ENCODE measurements at places on chromosomes 11 and 22.

GRCh38 chr11:119730789-119731386, 1.9 kb upstream of the NECTIN1 start:
- no peak for DNase-seq

DNA sequence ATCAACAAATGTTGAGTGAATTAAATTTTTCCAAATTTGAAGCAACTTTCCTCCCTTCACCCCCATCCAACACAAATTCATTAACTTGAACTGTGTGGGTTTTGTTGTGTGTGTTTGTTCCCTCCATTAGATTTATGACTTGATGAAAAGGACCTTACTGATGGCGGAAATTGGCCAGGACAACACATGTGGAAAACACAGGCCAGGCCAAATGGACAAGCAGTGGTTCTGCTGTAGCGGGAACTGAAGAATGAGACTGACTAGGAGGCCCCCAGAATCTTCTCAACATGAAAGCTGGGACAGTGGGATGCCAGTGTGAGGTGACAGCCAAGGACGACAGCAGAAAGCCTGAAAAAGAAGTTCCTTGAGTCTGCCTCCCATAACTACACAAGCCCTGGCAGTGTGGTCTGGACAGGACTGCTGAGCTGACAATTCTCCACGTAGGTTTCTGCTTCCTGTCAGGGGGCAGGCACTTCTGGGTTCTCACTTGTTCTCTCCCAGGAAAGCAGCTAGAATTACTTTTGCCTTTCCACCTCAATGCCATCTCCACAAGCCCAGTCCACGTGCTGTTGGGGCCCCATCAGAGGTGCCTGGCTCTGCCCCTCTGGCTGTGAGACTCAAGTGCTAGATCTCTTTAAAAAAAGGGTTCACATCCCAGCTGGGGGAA, 94.3 kb downstream of the ETS1 start:
- no peak for DNase-seq

GRCh38 chr11:16985297-16985696, 28.9 kb downstream of the PLEKHA7 start:
- DNase-seq: no peak

- DNase-seq: peak; percentile 58
Measured at GRCh38 chr22:17943533-17944249, 80.7 kb downstream of the MICAL3 start.

DNA sequence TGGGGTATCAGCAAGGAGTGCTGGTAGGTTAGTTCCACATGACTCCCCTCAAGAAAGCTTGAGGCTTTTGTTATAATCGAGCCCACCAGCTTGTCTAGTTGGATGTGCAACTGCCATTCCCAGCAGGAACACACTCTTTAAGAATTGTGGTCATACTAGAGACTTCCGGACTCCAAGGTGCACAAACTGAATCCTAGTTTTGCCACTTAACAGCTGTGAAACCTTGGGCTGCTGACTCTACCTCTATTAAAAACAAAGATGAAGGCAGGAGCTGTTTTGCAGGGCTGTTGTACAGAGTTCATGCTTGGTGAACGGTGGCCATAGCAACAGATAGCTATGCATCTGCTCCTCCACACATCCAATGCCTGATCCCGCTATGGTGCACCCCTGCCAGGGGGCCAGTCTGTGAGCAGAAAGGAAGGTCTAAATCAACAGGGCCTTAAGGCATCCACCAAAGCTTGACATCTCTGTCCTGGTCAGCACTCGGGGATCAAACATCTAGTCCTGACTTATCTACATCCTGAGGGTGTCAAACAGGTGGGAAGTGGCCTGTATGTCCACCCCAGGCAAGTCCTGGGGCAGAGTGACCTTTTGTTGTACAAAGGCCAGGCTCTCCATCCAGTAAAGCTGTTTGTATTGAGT, 36.4 kb downstream of the DKK3 start:
- DNase-seq: no peak

DNA sequence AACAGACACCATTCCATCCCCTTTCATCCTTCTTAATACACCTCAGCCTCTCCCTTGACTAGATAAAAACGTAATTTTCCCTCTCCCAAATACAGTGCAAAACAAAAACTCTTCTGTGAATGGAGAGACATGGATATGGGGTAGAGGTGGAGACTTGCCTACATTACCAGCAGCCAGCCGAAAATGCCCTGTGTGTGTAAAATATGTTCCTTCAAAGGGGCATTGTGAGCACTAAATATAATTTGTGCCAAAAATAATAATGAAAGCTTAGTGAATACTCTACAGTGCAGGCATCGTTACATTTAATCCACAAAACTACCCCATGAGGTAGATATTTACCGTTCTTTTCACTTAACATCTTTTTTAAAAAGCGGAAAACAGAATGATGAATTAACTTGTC, 1.0 kb upstream of the TRIM44 start:
- no peak for DNase-seq

GRCh38 chr11:122154227-122154626, 38.2 kb upstream of the BLID start:
- DNase-seq: no peak

- DNase-seq: no peak
Measured at GRCh38 chr22:25741692-25742626, at the start of gene MYO18B. TSS of gene MYO18B (plus strand) at chr22:25742188. CDS start at chr22:25761093, 18,905 bp downstream.

- peak; percentile 91 for DNase-seq
Measured at GRCh38 chr11:115961159-115962003, 457.2 kb upstream of the CADM1 start.

DNA sequence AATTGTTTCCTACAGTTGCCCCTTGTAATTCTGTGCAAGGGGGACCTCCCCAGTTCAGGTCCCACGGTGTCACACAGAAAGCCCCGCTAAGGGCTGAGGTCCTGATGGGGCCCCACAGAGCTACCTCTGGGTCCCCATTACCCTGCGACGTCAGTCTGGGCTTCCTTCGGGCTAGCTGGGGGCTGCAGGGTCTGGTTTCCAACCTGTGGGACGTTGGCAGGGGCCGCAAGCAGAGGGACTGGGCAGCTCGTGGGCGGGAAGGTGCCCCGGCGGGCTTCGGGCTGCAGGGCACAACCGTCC, 698 bp downstream of the SLC37A4 start:
- no peak for DNase-seq

DNA sequence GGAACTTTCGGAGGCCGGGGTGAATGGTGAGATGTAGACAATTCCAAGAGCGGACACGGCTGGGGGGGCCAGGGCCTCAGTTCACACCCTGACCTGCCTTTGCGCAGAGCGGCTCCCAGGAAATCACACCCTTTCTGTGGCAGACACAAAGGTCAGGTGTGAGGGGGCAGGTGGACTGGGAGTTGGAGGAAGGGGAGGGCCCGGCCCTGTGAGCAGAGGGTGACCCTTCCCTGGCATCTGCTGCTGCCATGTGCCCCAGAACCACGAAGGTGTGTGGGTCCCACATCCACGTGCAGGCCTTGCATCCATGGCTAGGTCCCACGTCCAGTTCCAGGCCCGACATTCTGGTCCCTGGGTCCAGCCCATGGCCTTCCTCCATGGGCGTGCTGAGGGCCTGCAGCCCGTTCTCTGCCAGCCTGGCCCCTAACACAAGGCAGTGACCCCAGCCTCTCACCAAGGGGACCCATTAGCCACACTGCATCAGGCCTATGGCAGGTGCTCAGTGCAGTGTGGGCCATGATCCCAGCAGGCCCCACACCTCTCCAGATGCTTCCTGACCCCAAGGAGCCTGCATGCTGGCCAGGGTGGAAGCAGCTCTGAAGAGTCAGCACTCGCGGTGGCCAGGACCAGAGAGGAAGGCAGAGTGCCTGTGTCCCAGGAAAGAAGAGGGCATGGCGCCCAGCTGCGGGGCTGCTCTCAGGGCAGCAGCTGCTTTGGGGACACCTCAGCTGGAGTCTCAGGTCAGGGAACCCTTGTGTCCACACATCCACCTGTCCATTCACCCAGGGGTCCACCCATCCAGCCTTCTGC, 18.9 kb upstream of the PIM3 start:
- no peak for DNase-seq

GRCh38 chr11:117877120-117877784, 794 bp upstream of the FXYD6 start:
- no peak for DNase-seq

GRCh38 chr22:20238536-20238900, 29.6 kb downstream of the RTN4R start:
- peak; percentile 14 for DNase-seq

- no peak for DNase-seq
Measured at GRCh38 chr22:32888976-32889375, 87.5 kb downstream of the TIMP3 start.

- no peak for DNase-seq
Measured at GRCh38 chr11:96424693-96425092, 34.9 kb downstream of the JRKL start.

- no peak for DNase-seq
Measured at GRCh38 chr22:31585161-31585859, 76.7 kb downstream of the PISD start.

DNA sequence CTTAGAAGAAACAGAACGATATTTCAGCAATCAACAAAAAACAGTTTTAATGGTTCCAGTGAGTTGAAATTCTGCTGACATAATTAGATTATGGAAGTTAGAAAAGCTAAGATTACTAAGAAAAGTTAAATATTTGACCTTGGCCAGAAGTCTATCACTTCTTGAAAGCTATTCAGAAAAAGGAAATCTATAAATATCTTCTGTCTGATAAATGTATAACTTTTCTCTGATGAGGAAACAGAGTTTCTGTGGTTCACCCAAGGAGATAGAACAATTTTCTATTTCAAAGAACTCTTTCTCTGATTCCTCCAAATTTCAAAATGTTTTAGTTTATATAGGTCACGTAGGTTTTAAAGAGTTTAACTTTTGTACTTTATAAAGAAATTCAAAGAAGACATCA, 438.4 kb upstream of the CHORDC1 start:
- DNase-seq: no peak

- DNase-seq: no peak
Measured at GRCh38 chr11:133081730-133082452, 450.4 kb downstream of the OPCML start.

GRCh38 chr11:2169005-2169378, 2.6 kb downstream of the TH start:
- no peak for DNase-seq

DNA sequence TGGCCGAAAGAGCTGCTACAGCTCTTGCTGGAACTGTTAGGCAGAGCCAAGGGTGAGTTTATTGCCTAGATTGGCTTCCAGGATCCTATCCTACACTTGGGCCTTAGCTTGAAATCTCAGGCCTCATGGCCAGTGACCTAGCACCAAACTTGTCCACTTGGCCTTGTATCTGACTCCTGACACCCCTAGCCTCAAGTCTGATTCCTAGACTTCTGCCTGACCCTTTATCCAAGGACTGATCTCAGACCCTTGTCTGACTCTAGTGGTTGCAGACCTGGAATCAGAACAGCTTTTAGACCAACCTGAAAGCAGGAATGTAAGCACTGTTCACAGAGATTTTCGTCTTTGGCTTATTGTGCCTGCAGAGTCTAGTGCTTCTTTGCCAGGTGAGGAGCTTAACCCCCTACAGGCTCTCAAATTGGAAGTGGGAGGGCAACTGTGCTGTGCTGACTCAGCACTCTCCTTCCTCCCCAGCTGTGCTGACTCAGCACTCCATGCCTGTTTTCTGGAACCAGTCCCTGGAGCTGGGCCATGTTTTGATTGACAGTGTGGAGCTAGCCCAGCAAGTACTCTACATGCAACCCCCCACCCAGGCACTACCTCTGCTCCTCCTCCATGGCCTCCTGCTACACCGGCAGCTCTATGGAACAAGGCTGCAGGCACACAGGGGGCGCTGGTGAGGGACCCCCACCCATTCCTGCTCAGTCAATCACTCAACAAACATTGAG, 35.1 kb downstream of the RRP8 start:
- peak; percentile 71 for DNase-seq

- DNase-seq: peak; percentile 90
Measured at GRCh38 chr11:119491753-119492510, 69.0 kb upstream of the THY1 start.

DNA sequence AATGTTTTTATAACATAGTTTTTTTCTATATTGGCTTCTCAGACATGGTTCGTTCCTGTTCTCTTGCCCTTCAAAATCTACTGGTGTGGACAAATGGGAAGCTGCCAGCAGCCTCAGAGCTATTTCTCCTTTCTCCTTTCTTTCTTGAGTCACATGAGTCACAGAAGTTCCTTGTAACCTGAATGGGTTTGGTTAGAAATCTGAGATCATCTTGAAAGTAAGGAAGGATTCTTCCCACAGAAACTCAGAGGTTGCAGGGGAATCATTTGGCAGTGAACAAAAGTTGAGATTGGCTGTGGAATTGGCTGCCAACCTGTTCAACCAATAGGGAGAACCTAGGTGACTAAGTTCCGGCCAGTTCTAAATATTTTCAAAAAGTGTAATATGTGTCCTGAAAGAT, 12.5 kb downstream of the PLET1 start:
- DNase-seq: no peak

DNA sequence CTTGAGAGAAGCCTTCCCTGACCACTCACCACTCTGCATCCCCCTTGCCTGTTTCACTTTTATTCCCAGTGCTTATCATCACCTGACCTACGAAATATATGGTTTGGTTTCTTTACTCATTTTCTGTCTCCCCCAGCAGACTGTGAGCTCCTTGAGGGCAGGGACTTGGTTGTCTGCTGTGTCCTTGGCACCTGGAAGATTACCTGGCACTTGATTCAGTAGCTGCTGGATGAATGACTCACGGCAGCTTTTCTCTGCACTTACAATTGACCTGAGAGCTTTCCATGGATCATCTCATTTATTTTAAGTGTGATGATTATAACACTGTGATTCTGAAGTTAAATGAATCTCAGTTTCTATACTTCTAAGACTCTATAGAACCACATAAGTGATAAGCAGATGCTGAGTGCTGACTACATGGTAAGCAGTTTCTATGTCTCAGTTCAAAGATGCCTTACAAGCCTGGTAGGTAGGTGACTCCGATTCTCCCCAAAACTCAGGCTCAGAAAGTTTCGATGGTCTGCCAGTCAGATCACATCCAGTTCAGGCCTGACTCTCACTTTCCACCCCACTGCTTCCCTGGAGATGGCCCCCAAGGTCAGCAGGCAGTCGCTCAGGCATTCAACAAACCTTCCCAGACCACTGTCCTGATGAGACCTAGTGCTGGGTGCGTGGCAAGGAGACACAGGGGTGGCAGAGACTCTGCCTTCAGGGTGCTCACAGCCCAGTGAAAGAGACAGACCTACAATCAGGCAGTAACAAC, 11.6 kb downstream of the IL2RB start:
- no peak for DNase-seq

DNA sequence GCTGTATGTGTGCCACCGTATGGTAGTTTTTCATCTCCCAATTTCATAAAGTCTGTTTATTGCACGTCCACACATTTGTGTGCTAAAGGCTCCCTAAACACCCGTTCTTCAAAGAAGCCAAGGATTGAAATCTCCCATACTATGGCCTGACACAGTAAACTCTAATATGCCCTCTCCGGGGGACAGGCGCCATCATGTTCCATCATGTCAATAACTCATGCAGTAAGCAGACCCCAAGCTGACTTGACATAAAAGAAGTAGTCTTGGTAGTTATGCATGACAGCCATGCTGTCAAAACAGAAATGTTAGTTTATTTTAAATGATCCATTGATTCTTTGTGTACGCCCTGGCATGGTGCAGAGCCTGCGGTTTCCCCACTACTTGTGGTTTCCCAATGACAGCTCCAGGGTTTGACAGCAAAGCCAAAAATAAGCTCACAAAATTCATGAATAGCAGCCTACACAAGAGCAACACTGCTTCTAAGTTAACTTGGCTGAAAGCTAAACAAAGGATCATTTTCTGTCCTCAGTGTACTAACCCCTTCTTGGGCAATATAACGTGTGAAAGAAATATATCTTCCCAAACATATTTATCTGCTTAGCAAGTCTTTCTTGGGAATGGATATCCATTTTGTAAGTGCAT, 56.5 kb upstream of the CABP7 start:
- no peak for DNase-seq

- DNase-seq: no peak
Measured at GRCh38 chr11:65141896-65142494, 7.7 kb upstream of the SYVN1 start.

GRCh38 chr11:12175694-12176241, 65.4 kb downstream of the MICAL2 start:
- no peak for DNase-seq

All from NCI-H2081 (cell line).